ENCODE measurements at places on chromosomes 5 and 9.

DNA sequence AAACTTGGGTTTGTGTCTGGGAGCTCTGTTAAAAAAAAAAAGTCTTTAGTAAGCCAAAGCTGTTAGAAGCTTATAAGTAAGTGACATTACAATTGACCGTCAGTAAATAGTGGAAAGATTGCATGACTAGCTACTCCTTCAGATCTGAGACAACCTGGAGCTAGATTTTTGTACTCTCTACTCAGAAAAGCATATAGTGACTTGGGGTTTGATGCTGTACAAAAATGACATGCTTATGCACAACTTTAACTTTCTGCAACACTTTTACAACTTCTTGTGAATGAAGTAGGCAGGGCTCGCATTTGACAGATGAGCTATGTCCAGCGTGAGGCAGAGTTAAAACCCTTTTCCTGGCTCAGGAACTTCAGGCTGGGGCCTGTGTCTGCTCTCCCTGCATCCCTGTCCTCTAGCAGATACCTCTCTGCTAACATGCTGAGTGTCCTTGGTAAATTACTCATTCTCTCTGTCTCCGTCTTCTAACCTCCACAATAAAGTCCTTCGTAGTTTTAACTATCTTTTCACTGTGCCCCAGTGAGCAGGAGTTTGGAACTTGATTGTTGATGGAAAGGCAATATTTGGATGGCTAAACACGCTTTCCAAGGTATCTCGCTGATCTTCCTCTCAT, 471 bp upstream of the GHR start:
- no peak for DNase-seq

DNA sequence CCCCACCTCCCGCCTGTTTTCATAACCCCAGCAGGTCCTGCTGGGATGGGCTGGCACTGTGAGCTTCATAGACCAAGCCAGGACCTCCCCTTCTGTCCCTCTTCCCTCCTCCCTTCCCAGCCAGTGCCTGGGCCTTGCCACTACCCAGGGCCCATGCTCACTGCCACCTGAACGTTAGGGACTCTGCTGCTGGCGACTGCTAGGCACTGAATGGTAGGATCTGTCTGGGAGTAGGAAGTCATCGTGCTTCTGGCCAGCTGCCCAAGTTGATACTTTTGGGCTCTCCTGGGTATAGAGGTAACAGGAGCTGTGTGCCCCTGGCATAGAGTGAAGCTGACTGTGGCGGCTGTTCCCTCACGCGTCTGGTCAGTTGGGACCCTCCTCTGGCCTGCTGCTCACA, 8.4 kb downstream of the TRIM41 start:
- no peak for DNase-seq

DNA sequence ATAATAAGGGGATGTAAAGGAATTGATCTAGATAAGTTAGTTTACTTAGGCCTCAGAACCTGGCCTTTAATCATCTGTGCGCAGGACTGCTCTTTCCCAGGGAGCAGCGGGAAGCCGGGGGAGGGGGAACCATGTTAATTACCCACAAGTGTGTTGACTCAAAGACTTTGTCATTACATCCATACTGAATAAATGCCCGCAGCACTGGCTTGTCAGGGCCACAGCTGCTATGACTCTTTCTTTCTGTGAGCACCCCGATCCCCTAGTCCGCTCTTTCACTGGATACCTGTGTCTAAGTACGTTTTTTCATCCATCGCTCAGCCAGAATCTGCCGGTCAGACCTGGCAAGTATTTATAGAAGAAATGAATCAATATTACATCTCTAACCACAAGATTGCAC, 249.3 kb upstream of the DMRT1 start:
- DNase-seq: peak; percentile 43

- peak; percentile 60 for DNase-seq
Observed at GRCh38 chr5:81268521-81269196, 32.7 kb upstream of the ZCCHC9 start.

- DNase-seq: no peak
Observed at GRCh38 chr9:38312406-38312805, 80.1 kb upstream of the ALDH1B1 start.
